CD4-positive, alpha-beta T cell treated with Interleukin-15 for 1 hour (primary cell): ENCODE measurements at places on chromosomes 13 and 19.

GRCh38 chr13:76663592-76664335 is 222.4 kb downstream of the KCTD12 start:
- no peak for DNase-seq

GRCh38 chr19:48632692-48633147 is 4.5 kb downstream of the DBP start:
- no peak for DNase-seq

- no peak for DNase-seq
Observed at GRCh38 chr13:33204130-33204927, 81.2 kb downstream of the STARD13 start.

- DNase-seq, result no peak
Observed at GRCh38 chr13:23609414-23609760, 39.2 kb downstream of the TNFRSF19 start.

DNA sequence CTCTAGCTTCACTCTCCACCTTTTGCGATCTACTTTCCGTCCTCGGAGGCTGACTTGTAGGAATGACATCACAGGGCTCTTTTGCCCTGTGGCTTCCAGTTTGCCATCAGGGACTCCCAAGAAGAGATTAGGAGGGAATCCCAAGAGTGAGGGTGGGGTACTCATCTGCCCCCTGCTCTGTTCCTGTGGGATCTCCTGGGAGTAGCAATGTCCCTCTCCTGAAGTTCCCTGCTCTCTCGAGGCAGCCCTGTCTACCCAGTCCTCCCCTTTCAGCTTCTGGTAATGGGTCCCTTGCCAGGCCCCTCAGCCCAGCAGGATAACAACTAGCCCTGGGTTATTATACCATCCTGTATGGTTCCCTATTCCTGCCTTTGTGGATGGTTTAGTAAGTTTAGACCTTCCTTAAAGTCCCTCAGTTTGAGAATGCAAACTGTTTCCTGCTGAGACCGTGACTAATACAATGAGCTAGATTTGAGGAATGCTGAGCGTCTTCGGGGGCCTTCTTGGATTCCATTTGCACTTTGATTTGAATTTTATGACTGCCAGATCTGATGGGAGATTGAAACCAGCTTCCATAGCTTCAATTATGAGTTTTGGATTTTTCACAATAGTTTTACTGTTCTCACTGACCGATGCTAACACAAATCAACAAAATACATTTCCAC is 73.7 kb upstream of the IPO5 start:
- no peak for DNase-seq

DNA sequence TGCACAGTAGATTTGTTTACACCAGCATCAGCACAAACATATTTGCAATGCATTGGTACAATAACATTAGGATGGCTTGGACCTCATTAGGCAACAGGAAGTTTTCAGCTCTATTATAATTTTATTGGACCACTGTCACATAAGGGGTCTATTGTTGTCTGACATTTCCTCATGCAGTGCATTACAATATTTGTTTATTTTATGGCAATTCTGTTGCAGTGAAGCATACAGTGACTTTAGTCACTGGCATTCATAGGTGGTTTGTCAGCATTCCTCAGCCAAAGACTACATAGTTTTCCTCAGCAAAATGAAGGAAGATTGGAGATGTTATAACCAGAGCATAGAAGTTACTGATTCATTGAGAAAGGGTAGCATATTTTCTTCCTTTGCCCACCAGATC is 1732.9 kb downstream of the PCDH9 start:
- no peak for DNase-seq

GRCh38 chr19:10518444-10519361 is 1.5 kb upstream of the S1PR5 start:
- peak; percentile 33 for DNase-seq

DNA sequence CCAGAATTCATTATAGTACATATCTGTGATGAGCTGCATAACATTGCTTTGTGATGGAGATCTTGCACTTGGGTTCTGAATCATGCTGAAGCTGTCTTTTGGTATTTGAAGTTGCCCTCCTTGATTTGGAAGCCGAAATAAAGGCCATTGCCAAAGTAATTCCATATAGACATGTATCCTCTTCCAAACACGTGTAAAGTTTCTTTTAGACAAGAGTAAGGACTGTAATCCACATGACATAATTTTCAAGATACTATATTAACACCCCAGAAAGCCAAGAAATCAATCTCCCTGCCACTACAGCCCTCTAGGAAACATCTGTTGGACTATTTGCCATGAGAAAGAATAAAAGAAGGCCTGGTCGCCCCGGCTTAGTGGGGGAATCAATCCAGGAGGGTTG is 754.2 kb downstream of the FGF9 start:
- DNase-seq, result no peak

GRCh38 chr13:84917252-84917878 is 881.9 kb downstream of the SLITRK6 start:
- DNase-seq, result no peak

GRCh38 chr13:114124431-114124830 is 8.0 kb downstream of the RASA3 start:
- DNase-seq, result no peak

GRCh38 chr19:21595185-21595584 is 89.8 kb downstream of the ZNF429 start:
- DNase-seq, result no peak

- no peak for DNase-seq
Observed at GRCh38 chr19:13985771-13986347, 20.3 kb downstream of the RFX1 start.
